ENCODE measurements at places on chromosomes 11 and 22.

DNA sequence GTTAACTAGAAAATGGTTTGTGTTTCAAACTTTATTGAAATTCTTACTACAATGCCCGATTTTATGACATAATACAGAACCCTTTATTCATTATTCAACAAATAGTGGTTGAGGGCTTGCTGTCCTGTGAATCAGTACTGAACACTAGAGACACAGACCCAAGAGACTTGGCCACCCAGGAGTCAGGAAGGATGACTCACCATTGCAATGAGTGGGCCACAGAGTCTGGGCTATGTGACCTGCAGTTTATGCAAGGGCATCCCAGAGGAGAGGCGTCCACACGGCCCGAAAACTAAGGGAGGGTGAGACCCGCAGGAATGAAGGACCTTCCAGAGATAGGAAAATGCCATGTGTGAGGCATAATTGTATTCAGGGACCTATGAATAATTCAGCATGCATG lies 143.8 kb upstream of the DDI1 start:
- DNase-seq: peak; percentile 34

DNA sequence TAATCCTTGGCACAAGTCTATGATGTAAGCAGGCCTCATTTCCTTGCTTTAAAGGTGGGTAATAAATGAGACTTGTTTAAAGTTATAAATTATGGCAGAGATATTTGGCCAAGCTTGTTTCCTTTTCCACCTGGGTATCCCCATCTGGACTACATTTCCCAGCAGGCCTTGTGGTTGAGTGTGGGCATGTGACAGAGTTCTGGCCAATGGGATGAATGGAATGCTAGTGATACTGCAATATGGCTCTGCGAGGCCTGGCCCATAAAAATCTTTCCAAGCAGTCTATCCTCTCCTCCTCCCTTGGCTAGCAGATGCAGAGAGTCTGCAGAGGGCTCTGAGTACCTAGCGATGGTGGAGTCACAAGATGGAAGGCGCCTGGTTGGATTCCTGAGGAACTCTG lies 102.5 kb downstream of the TIMP3 start:
- peak; percentile 41 for DNase-seq

- DNase-seq: no peak
Observed at GRCh38 chr22:45091254-45091854, 72.4 kb upstream of the NUP50 start.

- peak; percentile 95 for DNase-seq
Observed at GRCh38 chr11:64165842-64166635, at the start of gene MACROD1. MACROD1 (minus strand) TSS chr11:64166113; CDS start chr11:64165994, 119 bp downstream.

DNA sequence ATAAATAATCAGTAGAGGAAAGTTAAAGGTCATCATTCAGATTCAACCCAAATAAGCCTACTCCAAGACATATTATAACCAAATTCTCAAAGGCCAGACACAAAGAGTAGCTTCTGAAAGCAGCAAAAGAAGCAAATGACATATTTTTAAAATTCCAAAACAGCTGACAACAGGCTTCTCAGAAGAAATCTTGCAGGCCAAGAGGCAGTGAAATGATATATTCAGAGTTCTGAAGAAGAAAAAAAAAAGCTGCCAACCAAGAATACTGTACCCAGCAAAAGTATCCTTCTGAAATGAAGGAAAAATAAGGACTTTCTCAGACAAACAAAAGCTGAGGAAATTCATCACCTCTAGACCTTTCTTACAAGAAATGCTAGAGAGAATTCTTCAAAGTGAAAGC lies 787.1 kb upstream of the TENM4 start:
- no peak for DNase-seq

DNA sequence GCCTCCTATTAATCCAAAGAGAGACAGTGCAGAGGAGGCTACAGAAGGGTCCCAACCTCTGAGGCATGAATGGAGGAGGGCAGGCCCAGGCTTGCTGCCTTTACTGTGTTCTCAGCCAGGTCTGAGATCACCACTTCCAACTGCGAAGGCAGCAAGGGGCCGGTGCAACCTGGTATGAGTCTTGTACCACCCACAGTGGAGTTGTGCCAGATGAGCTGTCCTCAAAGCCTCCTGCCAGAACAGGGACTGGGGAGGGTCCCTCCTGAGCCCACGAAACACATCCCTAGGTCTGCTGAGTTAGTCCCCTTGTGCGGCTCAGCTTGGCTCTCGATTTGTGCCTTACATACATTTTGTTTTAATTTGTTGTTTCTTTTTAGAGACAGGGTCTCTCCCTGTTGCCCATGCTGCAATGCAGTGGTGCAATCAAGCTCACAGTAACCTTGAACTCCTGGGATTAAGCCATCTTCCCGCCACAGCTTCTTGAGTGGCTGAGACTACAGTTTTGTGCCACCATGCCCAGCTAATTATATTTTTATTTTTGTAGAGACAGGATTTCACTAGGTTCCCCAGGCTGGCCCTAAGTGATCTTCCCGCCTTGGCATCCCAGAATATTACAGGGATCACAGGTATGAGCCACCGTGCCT lies 9.3 kb downstream of the MIF start:
- no peak for DNase-seq

DNA sequence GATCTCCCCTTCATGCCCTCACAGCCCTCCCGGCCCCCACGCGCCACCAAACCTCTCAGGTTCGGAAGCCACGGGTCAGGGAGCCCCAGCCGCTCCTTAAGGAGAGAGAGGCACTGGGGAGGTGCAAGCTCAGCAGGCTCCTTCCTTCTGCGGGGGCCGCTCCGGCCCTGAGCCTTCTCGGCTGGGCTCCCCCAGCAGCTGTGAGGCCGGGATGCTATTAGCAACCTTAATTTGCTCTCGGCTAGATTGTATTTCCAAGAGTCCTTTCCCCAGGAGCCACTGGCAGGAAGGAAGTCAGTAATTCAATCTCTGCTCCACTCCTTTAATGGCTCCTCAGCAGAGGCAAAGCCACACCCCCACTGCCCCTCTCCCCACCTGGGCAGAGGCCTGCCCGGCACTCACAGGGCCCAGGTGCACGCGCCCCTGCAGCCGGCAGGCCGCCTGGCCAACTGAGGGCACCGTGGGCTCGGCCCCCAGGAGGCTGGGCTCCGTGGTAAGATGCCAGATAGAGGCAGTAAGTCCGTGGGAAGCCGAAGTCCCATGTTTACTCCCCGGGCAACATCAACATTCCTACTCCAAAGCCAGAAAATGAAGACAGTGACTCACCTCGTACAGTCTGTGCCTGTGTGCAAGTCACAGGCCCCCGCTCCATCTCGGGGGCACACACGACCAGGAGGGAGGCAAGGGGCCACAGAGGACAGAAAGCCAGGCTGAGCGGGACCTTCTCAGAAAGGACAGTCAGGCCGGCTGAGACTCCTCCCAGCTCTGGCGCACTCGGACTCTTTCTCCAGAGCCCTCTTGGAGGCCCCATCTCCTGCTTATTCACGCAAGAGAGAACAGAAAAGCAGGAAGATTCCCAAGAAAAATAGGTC lies 5.2 kb downstream of the IGSF9B start:
- DNase-seq: peak; percentile 83

- DNase-seq: peak; percentile 69
Observed at GRCh38 chr11:19938169-19938856, 222.0 kb downstream of the DBX1 start.

- no peak for DNase-seq
Observed at GRCh38 chr22:16810188-16810802, 14.9 kb downstream of the XKR3 start.

Measured in AG08396 (cell line).